ELR (cell line): ENCODE measurements at places on chromosomes 3 and 15.
A peak's percentile ranks its signal among the peaks of the same experiment; 100 is the strongest.

DNA sequence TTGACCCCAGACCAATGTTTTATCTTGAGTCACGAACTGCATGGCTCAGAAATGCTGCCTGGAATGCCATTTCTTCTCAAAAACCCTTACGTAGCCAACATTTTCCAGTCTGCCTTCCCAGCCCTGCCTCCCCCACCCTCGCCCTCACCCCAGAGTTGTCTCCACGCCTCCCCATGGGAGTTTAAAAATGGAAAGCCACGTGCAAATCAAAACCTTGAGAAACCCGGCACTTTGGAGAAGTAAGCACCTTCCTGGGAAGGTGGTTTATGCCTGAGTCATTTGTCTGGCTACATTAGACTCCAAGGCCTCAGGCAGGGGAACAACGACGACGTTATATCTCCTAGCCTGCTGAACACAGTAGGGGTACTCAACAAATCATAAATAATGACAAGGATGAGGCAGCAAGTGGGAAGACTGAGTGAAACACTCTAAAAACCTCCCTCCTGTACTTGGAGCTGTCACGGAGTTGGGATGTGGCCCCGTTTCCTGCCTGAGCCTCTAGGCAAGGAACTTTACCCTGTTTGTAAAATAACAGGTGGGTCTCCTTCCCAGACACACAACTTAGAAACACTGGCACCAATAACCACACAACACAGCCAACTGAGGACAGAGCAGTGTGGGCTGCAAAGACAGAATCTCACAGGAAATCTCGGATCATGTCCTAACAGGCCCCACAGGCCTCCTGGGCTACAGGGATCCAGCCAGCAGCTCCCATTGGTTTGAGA is 179.1 kb downstream of the NTRK3 start:
- no peak for DNase-seq

DNA sequence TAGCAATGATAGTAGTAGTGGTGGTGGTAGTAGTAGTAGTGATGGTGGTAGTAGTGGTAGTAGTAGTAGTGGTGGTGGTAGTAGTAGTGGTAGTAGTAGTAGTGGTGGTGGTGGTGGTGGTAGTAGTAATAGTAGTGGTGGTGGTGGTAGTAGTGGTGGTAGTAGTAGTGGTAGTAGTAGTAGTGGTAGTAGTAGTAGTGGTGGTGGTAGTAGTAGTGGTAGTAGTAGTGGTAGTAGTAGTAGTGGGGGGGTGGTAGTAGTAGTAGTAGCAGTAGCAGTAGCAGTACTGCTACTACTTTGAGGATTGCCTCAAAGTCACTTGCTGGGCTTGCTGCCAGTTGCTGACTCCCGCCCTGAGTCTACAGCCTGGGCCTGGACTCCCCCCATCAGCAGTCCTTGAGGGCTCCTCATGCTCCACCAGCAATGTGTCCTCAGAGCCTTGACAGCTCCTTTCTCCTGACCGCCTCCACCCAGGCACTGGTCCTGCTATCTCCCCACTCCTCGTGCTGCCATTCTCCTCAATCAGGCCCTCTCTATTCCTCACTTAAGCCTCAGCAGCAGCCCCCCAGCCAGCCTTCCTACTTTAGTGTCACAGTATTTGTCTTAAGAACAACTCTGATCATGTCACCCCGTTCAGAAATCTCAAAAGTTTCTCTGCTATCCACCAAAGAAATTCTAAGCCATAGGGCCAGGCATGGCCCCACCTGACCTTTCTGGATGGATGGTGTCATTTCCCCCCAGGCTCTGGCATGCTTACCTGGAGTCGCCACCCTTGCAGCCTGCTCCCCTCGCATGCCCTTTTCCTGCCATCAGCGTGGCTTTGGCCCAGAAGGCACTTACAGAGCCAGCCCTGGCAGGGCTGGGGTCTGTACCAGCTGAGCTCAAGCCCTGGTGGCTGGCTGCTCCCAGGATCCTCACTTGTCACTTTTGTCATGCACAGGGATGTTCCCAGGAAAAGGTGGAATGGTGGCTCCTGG is 45.6 kb downstream of the DLEC1 start:
- peak; percentile 48 for DNase-seq

DNA sequence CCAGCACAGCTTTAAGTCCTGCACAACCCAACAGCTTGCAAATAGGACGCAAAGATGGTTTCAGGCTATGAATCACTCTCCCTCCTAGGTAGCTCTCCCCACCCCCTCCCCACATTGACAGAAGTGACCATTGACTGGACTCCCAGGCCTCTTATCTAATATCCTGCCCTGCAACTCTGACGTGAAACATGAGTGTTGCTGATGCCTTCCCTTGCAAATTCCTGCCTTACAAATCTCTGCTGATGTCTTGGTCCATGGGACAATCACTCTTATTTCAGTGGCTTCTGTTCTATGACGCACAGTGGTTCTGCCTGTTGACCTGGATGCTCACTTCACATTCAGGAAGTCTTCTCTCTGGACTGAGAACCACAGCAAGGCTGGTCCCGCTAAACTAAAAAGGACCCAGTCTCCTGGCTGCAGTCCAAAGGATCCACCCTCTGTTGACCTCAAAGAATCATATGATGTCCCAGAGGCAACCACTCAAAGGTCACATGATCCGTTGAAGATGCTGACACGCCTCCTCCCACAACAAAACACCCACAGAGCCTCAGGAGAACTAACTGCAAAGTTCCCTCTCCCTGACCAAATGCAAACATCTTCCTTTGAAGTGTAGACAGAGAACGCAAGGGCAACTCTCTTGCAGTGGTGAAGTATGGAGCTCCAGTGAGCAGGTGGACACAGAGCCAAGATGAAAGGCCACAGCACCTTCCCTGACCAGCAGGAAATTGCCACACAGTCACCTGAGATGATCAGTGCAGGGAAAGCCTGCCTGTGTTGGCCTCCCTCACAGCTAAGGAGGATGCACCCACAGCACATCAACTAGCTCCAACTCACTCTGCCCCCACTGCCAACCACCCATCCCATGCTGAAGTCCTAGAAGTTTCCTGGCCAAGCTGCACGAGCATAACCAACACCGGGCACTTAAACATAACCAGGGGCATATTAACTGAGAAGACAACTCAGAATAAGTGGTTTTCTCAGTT is 112.3 kb downstream of the ADAMTS17 start:
- DNase-seq, result no peak

DNA sequence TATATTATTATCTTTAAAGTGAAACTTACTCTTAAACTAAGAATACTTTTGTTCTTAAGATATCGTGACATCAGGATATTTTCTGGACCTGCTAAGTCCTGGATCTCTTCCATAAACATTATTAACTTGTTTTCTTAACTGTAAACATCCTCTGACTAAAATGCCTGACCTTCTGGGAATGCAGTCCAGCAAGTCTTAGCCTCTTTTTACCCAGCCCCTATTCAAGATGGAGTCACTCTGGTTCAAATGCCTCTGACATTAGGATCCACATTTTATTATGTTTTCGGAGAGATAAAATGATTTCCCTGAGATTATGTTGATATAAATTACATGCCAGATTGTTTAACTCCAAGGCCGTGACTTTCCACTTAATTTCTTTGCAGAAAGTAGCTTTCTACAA is 37.6 kb downstream of the OSTN start:
- peak; percentile 65 for DNase-seq

DNA sequence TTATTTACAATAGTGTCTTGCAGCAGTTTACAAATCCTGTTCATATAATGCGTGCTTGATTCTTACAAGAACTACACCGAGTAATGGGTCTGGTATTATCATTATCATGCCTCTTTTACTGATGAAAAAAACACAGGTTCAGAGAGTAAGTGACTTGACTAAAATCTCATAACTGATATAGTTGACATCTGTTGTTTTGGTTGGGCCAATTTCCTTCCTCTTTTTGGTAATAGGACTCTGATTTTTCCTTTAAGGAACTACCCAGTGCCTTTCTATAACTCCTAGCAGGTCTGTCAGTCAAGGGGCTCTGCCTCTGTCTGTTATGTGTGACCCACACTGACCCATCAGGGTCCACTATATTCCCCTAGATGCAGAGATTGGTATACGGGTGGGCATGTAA is 14.6 kb upstream of the BLOC1S6 start:
- no peak for DNase-seq

GRCh38 chr3:44055951-44056350 is 185.7 kb upstream of the TOPAZ1 start:
- peak; percentile 23 for DNase-seq

GRCh38 chr3:34073961-34074360 is 275.5 kb downstream of the PDCD6IP start:
- no peak for DNase-seq

GRCh38 chr15:32743411-32744140 is 25.8 kb downstream of the GREM1 start:
- peak; percentile 60 for DNase-seq

DNA sequence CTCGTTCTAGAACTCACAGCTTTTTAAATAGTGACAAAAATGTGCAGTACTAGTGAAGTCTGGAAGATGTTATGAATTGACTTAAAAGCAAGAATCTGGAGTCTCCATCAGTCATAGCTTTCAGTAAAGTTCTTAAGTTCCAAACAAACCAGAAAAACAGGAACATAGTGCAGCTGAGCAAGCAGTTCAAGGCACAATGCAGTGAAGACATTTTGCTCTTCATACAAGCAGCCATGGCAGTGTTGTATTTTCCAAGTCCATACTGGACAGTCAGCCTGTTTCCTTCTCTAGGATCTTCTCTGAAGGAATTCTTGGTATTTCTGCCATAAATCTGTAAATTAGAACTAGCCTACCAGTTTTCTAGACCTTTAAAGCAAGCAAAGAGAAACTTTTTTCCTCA is 90.5 kb downstream of the LRRC28 start:
- no peak for DNase-seq

- no peak for DNase-seq
Measured at GRCh38 chr3:20394243-20394642, 208.2 kb upstream of the SGO1 start.

GRCh38 chr3:51422211-51422610 is 31.1 kb downstream of the RBM15B start:
- DNase-seq, result no peak

GRCh38 chr3:174329321-174329720 is 529.8 kb upstream of the NAALADL2 start:
- peak; percentile 50 for DNase-seq

DNA sequence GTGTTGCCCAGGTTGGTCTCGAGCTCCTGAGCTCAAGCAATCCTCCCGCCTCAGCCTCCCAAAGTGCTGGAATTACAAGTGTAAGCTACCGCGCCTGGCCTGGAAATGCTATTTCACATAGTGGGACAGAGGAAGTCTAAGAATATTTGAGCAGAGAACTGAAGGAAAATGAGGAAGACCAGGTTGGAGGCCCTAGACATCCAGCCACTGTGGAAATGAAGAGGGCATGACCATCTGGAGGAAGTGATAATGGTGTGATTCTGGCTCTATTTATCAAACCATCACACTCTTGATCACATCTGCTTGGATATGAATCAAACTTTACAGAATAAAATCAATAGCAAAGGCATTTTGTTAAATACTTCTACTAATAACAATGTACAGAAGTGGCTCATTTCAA is 65.9 kb upstream of the ARHGEF3 start:
- no peak for DNase-seq

- DNase-seq, result no peak
Measured at GRCh38 chr3:121595765-121596406, 2.7 kb downstream of the FBXO40 start.

GRCh38 chr15:84755736-84756527 is 7.5 kb downstream of the ZNF592 start:
- DNase-seq, result no peak

DNA sequence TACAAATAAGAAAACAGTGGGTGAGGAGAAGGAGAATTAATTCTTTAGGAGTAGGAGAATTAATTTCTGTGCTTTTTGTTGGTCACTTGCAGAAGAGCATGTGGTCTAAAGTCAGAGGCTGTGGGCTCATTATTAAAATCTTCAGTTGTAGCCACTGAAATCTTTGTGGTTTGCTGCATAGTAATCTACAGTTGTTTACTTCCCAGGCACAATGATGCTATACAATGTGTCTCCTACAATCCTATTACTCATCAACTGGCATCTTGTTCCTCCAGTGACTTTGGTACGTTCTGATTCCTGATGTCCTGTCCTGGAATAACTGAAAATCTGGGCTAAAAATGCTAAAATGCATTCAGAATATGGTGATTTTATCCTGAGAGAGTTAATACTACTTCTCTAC is 21.0 kb downstream of the IFT122 start:
- DNase-seq, result peak; percentile 93

DNA sequence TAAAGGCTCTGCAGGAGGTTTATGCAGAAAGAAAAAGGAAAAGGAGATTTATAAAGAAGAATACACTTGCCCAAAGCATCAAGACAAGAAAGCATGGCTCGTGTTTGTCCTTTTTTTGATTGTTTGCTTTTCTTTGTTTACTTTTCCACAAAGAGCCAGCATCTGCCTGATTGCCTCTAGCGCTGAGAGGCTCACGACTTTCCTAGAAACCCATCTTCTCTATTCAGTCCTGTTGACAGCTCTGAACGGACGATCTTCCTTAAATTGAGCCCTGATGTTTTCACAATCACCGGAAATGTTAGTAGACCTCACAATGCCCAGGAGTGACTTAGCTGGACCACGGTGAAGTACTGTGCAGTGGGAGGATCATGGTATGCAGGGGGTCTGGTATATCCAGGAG is 12.4 kb downstream of the GP5 start:
- no peak for DNase-seq

DNA sequence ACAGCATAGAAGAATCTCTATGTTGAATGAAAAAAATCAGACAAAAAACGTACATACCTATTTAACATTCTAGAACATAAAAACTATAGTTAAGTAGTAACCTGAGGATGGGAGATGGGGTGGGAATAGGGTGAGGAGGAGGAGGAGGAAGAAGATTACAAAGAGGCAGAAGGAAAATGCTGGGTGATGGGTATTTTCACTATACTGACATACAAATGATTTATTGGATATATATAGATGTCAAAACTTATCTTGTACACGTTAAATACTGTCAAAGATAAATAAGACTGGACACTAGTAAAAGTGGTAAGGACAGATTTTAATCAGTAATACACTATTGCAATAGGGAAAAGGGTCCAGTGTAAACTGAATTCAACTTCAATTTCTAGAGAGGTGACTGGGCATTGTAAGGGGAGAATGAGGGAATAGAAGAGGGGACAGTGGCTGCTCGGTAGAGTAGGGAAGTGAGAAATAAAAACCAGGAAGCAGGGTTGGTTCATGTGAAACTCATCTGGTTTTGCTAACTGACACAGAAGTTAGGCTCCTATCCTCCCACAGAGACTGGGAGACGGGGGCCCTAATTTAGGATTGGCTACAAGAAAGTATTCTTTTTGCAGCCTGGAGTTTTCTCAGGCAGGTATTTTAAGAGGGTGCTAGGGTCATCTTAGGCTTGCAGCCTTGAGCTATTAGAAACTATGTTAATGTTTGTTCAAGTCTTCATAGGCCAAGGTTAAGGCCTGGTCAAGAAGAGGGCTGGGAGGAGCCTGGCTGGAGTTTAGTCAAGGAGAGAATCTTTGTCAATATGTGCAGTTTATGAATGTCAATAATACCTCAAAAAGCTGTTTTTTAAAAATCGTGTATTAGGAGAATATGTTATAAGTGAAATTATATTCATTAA is 15.0 kb upstream of the C15orf61 start:
- DNase-seq, result no peak
